ENCODE measurements at places on chromosomes 1 and 21.

DNA sequence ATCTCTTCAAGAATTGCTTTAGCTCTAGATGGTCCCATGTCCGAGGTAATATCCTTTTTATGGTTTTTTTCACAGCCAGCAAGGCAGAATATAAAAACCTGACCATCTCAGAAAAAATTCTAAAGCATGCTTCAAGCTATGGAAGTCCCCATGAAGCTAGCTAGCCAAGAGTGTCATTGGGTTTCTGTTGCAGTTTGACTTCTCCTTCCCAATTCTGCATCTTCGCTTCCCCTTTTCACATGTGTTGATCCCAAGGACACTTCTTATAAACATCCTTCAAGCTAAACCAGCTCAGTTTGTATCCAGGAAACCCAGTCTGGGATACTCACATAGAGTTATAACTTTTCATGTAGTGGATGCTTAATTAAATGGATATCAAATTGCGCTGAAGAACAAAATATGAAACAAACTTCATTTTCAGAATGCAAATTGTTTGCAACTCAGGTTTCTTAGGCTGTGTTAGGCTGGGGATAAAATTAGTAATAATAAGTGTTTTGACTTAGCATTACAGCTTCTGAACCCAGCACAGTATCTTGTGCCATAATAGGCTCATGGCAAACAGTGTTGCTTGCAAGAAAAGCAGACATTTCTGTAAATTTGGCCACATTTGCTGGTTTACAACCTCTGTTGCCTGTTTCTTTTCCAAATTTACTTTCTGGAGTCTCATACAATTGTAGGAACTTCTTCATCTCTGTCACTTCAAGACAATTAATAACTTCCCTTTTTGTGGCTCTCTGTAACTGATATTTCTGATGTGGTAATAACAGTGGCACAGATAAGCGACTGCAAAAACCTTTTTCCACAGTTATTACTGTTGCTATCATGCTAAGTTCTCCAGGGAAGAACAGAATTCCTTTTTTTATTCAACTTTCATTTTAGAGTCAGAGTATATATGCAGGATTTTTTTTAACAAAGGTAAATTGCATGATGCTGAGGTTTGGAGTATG lies 53.2 kb downstream of the NCAM2 start:
- DNase-seq = no peak

DNA sequence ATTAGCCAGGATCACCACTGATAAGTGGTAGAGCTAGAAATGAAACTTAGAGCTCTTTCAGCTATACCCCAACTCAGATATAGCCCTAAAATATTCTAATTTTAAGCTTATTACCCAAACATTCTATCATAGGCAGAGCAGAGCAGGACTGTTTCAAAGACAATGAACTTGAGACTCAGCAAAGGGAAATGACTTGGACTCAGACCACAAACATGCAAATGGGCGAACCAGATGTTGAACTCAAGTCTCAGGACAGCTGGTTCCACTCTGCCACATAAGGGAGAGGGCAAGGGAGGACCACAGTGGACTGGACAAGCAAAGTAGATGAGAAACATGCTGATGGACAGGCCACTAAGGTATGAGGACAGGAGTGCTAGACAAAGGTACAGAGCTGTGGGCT lies 315.3 kb downstream of the OMA1 start:
- no peak for DNase-seq

GRCh38 chr1:227415115-227415790 lies 97.0 kb upstream of the CDC42BPA start:
- DNase-seq = no peak

GRCh38 chr1:108120163-108120562 lies 80.0 kb downstream of the SLC25A24 start:
- DNase-seq = no peak

GRCh38 chr1:31909691-31910090 lies 28.5 kb downstream of the PTP4A2 start:
- DNase-seq = no peak

DNA sequence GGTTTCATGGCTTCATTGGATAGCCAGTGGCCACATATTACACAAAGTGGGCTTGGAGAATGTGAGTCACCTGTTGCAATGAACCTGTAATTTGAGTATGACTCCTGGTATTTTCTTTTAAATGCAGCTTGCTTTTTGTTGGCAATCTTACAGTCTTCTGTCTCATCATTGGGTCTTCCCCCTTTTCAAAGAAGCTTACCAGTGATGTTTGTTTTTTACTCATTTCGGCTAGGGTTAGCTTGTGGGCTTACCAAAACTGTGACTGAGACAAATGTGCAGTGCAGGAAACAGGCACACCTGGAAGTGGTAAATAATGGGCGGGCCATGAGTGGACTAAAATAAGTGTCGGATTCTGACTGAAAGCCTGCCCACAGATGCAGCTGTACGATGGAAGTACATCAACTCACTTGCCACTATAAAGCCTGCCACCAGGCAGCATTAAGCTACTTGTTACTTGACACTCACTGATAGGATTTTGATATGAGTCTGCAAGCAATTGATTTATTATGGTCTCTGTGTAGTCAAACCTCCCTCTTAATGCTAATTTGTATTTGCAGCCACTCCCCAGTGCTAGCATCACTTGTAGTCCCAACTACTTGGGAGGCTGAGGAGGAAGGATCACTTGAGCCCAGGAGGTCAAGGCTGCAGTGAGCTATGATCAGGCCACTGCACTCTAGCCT lies 4.2 kb downstream of the HHAT start:
- no peak for DNase-seq

DNA sequence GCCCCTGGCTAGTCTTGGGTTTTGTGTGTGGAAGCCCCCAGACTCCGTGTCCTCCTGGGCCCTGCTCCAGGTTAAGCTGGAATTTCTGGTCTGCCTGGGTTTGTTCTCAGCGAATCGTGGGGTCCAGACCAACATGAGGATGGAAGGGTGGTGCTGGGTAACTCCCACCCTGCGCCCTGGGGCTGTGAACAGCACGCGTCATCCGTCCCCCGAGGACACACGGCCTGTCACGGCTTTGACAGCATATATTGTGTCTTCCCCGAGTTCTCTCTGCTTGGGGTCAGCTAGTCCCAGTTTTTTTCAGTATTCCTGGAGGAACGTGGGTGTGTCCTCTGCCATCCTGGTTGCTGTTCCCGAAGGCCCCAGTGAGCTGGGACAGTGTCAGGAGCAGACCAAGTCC lies 11.8 kb downstream of the GPR137B start:
- DNase-seq = no peak

Data from hippocampal formation (tissue), 2 donors.